NCI-H2107 (cell line): ENCODE measurements at places on chromosomes 12 and 14.
A peak's percentile ranks its signal among the peaks of the same experiment; 100 is the strongest.

DNA sequence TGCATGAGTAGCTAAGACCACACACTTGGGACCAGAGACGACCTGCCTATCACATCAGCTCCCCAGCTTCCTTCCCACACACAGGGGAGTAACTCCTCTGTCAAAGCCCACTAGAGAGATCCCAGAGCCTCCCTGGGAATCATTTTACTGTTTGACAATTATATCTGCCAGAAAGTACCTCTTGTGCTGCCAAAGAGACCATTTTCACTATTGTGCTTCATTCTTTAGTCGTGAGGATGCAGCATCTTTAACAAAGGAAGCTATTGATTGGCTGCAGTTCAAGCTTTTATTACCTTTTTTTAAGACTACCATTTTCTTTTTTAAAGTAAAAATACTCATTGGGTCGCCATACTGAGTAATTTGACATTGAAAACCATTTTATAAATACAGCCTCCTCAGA, 194.5 kb upstream of the RGS6 start:
- no peak for DNase-seq

- DNase-seq: no peak
These were observed 13.8 kb downstream of the STON2 start for GRCh38 chr14:81386290-81386745.

GRCh38 chr12:14129611-14130195, 148.3 kb upstream of the GRIN2B start:
- no peak for DNase-seq

DNA sequence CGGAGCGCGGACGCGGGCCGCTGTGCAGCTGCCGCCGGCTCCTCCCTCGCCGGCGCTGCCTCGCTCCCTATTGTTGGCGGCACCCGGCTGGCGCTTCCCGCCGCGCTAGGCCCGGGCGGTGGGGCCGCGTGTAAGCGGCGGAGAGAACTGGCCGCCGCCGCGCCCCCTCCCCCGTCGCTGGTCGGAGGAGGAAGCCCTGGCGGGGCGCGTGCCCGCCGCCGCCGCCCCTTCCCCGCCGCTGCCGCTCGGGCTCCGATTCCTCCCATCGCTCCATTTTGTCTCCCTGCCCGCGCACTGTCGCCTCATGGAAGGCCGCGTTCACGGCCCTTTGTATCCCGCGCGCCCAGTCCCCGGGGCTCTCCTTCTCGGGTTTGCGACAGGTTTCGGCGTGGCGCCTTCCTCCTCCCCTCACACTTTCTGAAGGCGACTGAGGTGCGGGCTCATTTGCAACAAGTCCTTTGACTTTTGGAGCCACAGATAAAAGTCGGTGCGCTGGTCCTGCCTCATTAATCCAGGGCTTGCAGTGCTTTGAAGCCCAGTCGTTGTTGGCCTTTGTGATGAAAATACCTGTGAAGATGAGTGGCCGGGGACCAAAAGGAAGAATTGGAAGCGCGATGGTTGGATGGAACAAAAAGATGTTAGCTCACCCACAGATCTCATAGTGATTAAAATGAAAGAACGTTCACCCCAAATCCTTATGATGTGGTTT, 707 bp downstream of the CPSF6 start:
- peak; percentile 37 for DNase-seq

GRCh38 chr12:114799574-114800487, 115.9 kb upstream of the TBX3 start:
- DNase-seq: no peak

GRCh38 chr12:131098178-131098981, 144.7 kb downstream of the ADGRD1 start:
- no peak for DNase-seq
